Activated CD4-positive, alpha-beta T cell treated with anti-CD3 and anti-CD28 coated beads for 48 hours (primary cell): ENCODE measurements at places on chromosomes 6 and 20.

GRCh38 chr6:152605941-152606340, 31.2 kb downstream of the SYNE1 start:
- DNase-seq = no peak

DNA sequence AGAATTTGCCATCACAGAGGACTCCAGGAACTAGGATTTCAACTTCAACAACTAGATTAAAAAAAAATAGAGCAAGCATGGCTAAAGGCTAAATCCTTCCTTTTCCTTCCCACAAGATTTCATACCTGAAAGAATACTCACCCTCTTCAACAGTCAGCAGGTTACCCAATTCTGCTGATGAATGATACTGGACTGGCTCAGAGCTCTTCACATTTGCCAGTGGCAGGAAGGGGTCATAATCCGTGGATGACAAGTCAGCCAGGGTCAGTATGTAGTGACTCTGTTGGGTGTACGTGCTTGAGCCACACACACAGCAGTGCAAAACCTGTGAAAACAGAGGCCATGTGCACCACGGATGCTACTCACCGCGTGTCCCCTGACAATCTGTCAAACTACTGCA, 152.9 kb downstream of the INSM1 start:
- DNase-seq = no peak

DNA sequence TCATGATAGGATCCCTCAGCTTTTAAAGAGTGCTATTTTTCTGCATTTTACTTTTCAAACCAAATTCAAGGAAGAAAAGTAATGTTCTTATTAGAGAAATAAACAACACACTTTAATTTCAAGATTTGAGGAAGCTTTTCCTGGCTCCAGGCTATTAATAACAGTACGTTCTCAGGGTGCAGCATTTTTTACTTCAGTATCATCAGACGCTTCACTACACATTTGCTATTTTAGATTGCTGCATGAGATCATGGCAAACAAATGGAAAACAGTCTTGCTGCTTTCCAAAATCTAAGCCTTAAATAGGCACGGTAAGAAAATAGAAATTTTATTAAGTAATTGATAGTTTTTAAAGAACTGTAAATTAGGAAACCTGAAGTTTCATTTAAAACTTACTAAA, 253.6 kb upstream of the EXOC2 start:
- no peak for DNase-seq

- DNase-seq = no peak
These were observed 184.9 kb upstream of the LAMP5 start for GRCh38 chr20:9329355-9330101.

DNA sequence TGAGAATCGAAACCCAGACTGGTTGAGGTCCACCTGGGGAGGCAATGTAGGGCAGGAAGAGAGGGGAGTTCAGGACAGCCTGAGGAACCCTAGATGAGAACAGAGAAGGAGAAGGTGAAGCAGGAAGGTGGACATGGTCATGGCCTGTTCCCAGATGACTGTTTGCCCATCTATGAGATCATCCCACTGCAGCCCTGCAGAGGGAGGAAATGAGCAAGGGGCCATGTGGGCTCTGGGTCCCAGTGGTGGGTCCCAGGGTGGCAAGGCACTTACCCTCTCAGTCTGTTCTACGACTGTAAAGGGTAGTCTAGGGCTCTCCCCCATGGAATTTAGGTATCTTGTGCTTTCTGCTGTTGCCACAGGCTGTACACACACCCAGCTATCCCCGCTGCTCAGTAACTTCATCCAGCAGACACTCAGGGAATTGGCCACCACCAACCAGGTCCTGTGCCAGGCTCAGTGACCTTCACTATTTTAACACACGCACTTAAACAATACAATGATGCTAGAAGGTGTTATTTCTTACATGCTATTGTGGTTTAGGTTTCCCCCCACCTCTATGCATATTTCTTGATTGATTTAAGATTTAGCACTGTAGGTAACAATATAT, 89.8 kb downstream of the TOX2 start:
- DNase-seq = no peak

DNA sequence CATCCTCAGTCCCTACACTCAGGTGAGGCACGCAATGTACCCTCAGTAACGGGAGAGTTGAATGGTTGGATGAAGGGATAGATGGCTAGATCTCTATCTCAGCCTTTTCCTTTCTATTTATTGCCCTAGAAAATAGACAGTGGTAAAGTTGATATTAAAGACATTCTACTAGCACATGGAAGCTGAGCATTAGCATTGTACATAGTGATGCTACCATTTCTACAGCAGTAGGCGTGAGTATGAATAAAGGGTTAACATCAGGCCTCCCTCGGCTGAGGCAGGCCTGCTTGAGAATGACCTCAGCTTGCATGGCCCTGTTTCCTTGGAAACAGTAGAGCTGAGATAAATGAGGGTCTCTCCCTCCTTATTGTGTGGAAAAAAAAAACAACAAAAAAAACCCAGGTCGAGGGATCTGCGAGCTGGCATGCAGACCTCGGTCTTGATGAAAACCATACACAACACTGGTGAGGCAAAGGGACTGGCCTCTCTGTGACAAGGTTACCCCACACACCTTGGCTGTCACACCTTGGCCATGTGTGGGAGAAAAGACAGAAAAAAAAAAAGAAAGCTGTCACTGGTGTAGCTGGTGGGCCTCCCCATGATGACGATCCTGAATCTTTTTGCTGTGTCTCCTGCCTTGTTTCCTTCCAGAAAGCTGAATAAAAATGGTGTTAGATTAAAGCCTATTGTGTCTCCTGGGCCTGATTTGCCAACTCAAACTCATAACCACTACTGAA, 160.0 kb downstream of the HACE1 start:
- DNase-seq = no peak

DNA sequence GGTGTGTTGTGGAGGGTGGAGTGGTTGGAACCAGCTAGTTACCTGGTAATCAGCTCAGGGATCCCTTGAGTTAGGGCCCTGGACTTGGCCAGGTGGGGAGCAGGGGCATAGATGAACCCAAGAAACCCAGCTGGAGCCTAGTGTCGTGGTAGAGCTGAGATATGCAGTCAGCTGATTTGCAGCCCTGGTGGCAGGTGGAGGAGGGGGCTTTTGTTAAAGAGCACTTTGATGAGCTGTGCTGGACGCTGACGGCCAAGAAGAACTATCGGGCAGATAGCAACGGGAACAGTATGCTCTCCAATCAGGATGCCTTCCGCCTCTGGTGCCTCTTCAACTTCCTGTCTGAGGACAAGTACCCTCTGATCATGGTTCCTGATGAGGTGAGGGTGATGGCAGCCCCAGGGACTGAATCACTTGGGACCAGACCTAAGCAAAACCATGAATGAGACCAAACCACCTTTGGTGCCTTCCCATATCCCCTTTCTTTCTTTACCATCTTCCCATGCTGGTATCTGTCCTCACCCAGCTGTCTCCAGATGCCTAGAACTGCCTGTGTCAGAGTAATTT, 12.7 kb downstream of the DEF6 start:
- DNase-seq = peak; percentile 53

DNA sequence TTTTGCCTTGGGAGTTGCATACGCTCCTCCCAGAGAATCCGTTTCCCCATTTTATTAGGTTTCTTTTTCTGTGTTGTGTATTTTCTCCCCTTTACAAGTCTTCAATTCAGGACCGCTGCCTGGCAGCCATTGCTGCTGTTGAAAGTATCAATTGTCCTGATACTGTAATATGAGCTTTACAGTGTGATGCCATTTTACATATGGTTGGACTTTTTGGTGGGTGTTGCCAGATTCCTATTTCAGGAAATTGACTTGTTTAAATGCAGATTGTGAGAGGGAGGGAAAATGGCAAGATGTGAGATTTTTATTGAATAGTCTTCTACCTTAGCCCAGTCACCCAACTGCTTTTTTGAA, 1.2 kb downstream of the PANK2 start:
- no peak for DNase-seq

DNA sequence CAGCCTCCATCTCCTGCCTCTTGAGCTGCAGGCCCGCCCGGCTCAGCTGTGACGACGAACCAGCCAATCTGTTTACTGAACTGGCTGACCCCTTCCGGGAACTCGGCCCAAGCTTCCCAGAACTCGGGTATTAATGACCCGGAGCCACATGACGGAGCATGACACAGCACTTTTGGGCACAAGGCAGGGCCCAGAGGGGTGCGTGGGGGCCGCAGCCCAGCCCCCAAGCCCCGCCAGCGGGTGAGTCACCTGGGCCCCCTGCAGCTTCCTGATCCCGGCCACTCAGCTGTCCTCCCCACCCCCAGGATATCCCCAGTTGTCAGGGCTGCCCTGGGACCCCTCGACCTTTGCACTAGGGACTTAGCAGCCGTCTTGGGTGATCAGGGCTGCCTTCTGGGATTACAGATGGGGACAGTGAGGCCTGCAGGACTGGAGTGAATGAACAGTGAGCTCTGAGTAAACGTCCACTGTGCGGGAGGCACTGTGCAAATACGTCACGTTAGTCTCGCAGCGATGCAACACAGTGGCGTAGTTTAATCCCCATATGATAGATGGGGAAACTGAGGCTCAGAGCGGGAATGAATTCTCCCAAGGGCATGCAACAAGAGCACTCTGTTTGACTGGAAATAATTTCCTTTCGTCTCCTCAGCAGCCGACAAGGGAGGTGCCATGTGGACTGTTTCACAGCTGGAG, 102.1 kb downstream of the CEBPB start:
- DNase-seq = peak; percentile 49

GRCh38 chr6:106084106-106084988, 1.8 kb upstream of the PRDM1 start:
- no peak for DNase-seq

- DNase-seq = no peak
These were observed 3.9 kb downstream of the SRC start for GRCh38 chr20:37349517-37350491.

DNA sequence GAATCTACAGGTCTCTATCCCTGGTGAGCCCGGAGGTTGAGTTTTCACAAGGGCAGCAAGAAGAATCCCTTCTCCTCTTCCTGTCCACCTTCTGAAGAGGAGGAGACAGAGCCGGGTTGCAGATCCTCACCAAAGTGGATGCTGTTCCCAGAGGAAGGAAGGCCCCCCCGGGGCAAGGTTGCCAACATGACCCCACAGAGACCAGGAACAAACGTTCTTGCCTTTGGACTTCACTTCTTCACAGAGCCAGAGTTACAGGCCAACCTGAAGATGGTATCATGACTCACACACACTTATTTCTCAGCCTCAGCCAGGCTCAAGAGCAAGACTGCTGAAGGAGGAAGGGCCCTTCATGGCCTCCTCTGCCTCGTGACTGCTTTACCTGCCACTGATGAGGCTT, 384.3 kb downstream of the CD83 start:
- DNase-seq = no peak

DNA sequence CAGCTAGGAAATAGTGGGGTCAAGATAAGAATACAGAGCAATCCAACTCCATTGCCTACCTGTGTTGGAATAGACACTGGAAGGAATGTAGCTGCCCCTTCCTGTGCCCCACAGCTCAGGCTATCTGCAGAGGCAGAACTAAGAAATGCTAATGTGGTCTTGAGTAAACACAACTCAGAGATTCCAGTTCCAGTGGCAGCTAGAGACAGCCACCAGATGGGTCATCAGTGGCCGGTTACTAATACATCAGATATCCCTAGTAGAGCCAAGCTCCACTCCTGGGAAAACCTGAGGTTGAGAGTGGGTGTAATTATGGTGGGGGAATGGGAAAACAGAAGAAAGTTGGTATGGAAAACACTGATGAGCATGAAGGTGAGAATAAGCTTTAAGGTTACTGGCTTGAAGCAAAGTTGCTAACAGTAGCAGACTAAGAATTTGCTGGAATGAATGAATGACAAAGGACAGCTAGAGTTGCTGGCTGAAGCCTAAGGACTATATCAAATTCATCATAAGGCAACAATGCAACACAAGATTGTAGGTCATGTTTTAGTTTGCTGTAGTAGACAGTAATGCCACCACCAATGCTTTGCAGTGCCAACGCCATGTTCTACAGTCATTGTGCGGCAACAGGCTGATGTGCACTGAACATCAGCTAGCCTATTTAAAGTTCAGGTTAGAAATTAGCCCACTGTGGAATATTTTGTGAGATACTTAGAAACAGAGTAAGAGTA, 28.3 kb upstream of the FAM83C start:
- DNase-seq = no peak

GRCh38 chr6:89580997-89581666, 57.4 kb downstream of the LYRM2 start:
- no peak for DNase-seq
